Activated naive CD4-positive, alpha-beta T cell treated with Interleukin-2 at 50 U/mL for 16 hours (primary cell): ENCODE measurements at places on chromosomes 3 and 15.

DNA sequence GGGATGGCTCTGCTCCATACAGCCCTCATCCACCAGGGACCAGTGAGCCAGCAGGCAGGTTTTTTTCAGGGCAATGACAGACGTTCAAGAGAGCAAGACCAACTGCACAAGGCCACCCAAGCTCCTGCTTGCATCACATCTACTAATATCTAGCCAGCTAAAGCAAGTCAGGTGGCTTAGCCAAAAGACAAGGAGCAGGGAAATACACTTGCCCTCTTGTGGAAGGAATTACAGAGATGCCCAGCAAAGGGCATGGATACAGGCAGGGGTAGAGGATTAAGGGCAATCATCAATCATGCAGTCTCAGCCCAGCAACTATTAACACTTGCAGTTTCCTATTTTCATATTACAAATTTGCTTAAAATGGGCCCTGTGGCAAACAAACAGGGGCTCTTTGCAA, 81.5 kb upstream of the NTRK3 start:
- DNase-seq: no peak

- no peak for DNase-seq
These were observed 160.7 kb downstream of the TAFA4 start for GRCh38 chr3:68771681-68772080.

GRCh38 chr3:131549340-131549739, 46.6 kb upstream of the MRPL3 start:
- no peak for DNase-seq

DNA sequence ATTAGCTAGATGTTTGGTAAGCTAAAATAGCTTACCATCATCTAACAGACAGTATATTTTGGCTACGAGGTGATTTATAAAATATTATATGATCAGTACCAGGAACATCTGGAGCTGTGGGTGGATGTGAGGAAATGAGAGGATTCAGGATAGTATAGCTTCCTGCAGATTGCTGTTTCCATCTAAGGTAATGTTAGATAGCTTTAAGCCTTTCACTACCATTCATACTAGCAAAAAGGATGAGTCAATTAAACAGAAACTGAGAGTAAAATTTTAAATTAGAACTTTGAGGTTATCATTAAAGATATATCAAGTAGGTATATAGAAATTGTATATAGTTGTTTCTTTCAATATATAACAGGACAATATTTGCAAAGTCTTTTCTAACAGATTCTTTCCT, 8.0 kb downstream of the ZBTB20 start:
- no peak for DNase-seq

- no peak for DNase-seq
These were observed 163.4 kb upstream of the PPP2R3A start for GRCh38 chr3:135802171-135802570.

- no peak for DNase-seq
These were observed 7.9 kb downstream of the RBP2 start for GRCh38 chr3:139468399-139468798.

DNA sequence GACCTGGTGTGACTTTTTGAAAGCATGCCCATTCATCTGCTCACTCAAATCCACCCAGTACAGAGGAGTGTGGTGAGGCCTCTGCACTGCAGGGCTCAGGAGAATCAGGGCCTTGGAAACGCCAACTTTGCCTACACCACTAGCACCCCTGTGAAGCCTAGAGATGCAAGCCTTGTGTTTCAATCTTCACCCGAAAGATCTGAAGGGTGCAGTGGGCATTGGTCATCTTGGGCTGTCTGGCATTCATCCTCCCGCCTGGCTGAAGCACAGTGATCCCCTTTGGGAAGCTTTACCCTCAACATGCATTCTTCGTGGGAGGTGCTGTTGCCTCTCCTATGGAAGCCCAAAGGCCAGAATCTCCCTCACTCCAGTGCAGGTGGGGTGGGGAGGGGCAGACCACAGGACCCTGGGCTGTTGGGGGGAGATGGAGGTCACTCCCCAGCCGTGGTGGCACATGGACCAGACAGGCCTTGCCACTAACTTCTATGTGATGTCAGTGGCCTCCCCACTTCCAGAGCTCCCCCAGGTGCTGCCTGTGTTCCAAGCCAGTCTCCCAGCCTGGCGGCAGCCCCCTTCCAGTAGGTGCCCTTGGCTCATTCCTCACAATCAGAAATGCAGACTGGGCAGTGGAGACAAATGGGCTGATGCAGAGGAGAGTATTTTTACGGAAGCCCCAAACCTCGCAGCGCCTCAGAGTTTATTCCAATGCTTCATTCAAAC, 92.5 kb downstream of the ADAMTS17 start:
- DNase-seq: no peak

- DNase-seq: no peak
These were observed 23.9 kb downstream of the PLA2G4D start for GRCh38 chr15:42070279-42070975.

DNA sequence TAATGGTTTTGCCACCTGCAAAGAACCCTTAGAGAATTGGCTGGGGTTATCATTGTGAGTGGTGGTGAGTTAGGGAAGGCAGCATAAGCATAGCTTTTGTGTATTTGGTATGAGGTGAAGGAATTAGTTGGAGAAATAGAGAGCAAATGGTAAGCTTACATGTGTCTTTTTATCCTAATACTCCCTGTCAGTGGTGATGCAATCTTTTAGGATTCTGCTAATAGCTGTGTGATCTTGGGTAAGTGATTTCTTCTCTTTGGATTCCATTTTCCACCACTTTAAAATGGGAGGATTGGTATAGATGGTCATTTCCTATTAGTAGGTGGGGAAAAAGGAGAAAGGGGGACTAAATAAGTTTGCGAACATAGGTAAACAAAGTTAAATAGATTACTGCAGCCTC, 30.9 kb downstream of the PIAS1 start:
- DNase-seq: no peak

- no peak for DNase-seq
These were observed 36.5 kb upstream of the SPTBN5 start for GRCh38 chr15:41930221-41930866.

DNA sequence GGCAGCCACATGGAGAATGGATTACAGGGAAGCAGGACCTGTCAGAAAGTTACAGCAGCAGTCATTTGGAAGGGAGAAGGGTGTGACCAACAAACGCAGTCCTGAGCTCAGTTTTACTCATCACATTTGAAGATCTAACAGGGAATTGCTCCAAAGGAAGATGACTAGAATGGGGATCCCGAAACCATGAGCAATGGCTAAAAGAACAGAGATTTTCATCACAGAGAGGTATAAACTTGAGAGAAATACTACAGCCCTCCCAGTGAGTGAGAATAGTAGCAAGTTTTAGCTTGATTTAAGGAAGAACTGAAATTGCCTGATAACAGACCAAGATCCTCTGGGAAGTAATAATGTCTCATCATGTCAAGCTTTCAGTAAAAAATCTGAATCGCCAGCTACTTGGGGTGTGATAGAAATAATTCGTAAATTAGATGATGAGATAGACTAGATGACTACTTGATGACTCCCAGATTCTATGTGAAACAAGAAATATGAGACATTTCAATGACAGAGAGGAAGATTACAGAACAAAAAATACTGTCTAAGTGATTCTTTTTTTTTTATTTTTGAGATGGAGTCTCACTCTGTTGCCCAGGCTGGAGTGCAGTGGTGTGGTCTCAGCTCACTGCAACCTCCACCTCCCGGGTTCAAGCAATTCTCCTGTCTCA, 16.9 kb downstream of the CD47 start:
- DNase-seq: no peak

- no peak for DNase-seq
These were observed 5.9 kb upstream of the FMN1 start for GRCh38 chr15:33200444-33200843.

DNA sequence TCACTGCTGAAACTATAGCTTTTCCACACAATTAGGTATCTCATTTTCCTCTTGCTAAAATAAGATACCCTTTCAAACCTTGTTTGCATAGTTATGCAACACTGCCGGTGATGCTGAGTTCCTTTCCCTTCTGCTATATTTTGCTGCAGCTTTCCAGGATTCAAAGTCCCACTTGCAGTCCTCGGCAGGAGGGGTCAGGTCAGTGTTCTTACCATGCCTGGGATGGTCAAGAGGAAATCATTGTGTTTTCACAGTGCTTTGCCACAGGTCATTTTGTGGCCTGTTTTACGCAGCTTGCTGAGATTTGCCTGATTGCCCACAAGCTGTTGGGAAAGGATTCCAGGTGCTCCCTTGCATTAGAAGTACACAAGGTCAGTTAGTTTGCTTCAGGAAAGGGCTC, 156.9 kb downstream of the B3GALNT1 start:
- no peak for DNase-seq

DNA sequence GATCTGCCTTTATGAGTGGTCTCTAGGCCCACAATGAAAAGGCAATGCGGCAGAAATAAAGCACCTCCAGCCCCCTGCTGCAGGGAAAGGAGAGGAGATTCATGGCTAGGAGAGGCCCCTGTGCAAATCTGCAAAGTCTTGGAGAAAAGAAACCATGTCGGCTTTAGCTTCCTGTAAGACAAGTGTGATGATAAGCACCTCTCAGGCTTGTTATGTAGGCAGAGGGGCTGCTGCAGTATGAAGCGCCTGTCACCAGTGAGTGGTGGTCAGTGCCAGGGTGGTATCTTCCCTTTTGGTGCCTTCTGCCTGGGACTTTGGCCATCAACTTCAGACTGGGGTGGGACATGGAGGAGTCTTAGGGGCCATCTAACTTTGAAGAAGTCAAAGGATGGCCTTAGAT, 59.2 kb upstream of the ARHGEF3 start:
- no peak for DNase-seq

DNA sequence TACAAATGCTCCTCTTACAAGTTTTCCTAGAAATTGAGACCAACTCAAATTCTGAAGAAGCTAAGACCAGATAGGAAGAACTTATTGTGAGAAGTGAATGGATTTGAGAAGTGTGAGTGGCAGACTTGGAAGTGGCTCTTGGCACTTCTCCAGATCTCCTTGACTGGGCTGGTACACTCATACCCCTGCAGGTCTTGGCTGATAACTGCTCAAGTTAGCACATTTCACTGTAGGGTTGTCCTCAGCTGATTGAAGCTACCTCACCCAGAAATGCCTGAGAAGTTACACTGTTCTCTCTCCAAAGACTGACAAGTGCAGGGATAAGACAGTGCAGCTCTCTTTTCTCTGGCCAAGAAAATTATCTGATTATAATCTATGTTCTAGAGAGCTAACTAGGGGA, 16.5 kb upstream of the CLDN1 start:
- no peak for DNase-seq

- DNase-seq: no peak
These were observed 32.0 kb downstream of the ADAMTSL3 start for GRCh38 chr15:83685916-83686332.

GRCh38 chr15:78540871-78541743, 863 bp downstream of the PSMA4 start:
- DNase-seq: peak; percentile 17

GRCh38 chr15:79989183-79989582, 18.2 kb upstream of the BCL2A1 start:
- DNase-seq: no peak

DNA sequence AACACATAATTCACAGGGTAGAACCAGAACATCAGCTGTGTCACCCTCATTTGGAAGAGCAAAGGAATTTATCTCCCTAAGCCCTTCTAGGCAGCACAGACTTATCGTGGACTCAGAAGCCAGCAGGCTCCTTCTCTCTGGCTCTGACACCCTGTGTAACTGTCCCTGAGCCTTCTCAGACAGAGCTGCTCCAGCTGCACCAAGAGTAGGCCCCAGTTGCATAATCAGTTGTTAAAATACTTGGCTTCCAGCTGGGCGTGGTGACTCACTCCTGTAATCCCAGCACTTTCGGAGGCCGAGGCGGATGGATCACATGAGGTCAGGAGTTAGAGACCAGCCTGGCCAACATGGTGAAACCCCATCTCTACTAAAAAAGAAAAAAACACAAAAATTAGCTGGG, 49.4 kb upstream of the ACVR2B start:
- no peak for DNase-seq

- DNase-seq: no peak
These were observed 7.7 kb upstream of the SEMA3F start for GRCh38 chr3:50147447-50147846.
